ENCODE measurements at places on chromosomes 5 and 9.

- no peak for DNase-seq
Observed at GRCh38 chr5:140109018-140109758, 4.7 kb upstream of the PURA start.

DNA sequence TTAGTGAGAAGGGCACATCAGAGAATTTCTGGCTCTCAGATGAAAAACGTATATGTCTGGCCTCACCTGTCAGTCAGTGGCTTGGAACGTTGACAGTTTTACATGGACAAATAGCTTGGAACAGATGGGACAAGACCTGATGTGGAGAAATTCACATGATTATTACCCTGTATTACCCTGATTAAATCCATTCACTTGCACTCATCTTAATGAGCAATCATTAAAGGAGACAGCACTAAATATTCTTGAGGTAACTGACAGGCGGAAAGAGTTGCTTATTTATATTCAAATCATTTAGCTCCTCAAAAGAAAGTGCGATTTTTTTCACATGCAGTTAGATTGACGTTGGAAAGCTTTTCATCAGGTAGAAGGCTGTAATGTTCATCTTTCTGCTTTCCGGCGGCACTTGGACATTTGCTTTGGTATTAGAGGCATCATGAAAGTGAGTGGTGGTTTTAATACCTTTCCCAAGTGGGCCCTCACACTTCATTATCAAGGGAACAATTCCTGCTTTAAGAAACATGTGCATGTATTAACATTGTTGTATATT, 11.7 kb upstream of the TAS2R1 start:
- no peak for DNase-seq

DNA sequence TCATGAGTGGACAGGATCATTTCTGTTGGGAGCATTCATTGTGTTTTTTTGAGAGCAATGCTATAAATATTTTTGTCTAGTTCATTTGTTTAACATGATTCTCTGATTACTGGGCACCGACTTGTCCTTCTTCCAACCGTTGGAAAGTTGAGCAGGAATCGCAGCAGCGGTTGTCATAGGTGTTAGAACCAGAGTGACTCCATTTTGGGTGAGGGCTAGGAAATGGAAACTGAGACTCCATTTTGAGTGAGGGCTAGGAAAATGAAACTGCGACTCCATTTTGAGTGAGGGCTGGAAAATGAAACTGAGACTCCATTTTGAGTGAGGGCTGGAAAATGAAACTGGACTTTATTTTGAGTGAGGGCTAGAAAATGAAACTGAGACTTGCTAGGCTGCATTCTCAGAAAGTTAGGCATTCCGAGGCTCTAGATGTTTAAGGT, 100.6 kb downstream of the ICE1 start:
- no peak for DNase-seq

DNA sequence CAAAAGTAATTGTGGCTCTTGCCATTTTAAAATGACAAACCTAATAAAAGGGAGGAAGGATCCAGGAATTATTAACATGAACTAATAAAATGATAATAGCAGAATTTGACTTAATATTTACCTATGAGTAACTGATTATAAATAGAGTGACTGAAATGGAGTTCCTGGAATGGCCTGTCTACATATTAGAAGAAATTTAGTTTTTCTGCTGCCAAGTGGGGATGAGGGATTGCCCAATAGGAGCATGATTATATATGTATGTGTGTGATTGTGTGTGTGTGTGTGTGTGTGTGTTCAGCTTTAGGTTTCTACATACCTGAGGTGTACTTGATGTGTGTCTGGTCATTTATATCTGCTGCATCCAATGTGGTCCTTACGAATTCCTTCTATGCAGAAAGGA, 36.6 kb upstream of the ITGA1 start:
- no peak for DNase-seq

DNA sequence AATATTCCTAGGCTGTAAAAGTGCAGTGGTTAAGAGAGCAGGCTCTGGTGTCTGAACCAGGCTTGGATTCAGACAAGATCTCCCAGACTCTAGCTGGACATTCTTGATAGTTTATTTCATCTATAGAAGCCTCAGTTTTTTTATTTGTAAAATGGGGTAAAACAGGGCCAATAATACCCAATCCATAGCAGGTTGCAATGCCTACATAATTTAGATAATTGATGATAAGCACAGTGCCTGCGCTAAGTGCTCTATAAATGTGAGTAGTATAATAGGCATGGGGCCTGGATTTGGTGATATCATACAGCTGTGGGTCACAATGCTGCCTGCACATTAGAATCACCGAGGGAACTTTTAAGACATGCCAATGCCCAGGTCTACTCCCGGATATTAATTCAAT, 603.5 kb downstream of the ISL1 start:
- DNase-seq: no peak

GRCh38 chr9:98900244-98900643, 43.5 kb upstream of the COL15A1 start:
- DNase-seq: no peak

DNA sequence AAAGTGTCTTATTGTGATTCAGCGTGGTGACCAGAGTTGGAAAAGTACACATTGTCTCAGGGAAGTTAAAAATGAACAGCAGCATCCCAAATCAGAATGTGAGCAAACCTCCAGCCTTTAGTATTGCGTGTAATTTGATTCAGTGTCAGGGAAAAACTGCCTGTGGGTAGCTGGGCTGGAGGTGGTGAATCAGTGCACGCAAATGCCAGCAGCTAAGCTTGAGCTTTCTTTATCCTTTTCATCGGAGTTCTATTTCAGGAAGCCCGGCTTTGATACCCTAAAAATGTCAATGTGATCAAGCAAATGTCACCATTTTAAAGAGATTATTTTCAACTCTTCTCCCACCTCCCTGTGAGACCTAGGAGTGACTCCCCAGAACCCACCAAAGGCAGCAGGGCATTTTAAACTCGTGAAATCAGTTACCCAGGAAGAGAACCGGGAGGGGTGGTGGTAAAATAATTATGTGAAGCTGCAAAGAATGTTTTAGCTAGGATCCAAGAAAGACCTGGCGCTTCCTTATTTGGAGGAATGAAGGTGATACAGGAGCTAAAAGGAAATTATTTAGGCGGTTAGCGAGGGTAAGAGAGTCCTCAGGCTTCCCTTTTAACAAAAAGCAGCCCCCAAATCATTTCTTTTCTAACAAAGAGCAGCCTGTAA, 25.7 kb upstream of the C5orf47 start:
- DNase-seq: no peak

- no peak for DNase-seq
Observed at GRCh38 chr5:133015466-133015865, 10.9 kb downstream of the ZCCHC10 start.

DNA sequence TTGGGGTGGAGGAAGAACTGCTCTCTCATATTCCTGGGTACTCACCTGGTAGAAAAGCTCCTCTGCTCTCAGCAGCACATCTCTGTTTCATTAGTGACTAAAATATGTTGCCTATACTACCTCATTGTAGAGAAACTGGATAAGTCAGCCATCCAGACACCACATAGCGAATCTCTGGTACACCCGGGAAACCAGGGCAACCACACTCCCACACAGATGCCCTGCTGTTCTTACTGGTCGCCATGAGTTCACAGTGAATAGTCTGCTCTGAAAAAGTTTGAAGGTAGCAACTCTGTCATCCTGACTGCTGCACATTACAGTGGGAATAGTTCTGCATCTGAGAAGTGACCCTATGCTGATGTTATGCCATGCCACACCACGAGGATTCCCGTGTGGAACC, 135.0 kb downstream of the ENTREP1 start:
- no peak for DNase-seq

DNA sequence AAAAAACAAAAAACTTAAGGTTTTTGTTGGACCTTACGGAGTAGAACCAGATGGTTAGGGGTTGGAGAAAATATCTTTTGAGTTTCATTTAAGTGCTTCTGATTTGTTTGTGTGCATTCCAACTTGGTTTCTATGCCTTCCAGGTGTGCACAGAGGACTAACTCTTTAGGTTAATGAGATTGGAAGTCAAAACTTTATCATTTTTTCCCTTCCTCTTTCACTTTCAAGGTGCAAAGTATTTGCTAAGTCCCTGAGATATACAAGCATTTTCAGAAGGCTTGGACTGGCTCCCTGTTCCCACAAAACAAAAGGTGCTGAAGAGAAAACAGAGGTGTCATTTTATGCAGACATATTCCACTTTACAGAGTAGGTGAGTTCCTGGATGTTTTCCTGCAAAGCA, 30.3 kb upstream of the CER1 start:
- DNase-seq: no peak

DNA sequence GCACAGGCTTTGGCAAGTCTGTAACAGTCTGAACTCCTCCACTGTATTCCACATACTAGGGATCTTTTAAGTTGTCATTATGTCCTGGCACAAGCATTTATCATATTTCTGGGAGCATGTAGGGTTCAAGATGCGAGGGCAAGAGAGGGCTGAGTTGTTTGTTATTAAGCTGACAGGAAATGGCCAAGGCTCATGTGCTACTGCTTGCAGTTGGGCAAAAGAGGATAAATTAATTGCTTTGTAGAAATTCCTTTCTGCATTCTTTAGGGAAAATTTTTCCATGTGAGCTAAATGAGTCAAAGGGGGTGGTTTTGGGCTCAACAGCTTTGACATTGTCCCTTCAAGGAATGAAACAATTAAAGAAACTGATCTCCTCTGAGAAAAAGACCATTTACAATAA, 35.4 kb downstream of the DOCK8 start:
- no peak for DNase-seq

DNA sequence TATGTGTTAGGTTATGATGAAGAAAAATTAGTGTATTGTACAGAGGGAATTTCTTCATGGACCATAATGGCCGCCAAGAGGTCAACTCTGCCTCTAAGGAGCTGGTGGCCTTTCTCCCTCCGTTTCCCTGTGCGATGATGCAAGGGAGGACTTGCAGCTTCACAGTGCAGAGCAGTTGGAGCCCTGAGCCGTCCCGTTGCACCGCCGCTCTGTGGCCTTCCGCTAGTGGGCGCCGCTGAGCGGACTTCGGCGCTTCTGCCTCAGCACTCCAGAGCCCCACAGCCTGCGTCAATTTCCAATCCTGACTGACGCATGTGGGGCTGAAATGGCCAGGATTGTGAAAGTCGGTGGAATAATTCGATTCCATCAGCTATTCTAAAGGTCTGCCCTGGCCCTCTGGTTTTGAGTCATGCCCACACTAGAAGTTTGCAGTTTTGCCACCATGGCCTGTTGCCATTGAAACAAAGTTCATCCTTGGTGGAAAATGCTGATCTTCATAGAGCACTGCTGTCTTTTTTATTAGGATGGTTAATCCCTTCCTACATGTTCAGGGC, 22.7 kb upstream of the LECT2 start:
- DNase-seq: no peak

- DNase-seq: no peak
Observed at GRCh38 chr9:114416906-114417305, 29.1 kb upstream of the AKNA start.

- no peak for DNase-seq
Observed at GRCh38 chr5:88691945-88692868, 190.8 kb downstream of the MEF2C start.

GRCh38 chr5:131225282-131225974, 38.4 kb upstream of the CDC42SE2 start:
- no peak for DNase-seq

DNA sequence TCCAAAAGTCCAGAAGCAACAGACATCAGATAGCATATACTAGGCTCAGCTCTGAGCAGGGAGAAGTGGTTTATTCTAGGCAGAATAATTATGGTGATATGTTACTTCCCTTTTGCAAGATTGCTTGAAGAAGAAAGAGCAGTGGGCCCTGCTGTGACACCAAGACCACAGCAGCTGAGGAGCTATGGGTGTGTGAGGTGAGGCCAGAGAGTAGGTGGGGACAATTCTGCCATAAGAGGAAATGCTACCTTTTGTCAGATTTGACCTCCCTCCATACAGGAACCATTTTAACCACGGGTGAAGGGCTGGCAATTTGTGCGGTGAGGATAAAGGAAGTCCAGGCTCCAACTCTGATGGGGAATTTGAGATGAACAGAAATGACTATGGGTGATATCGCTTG, 51.3 kb downstream of the TNFSF15 start:
- DNase-seq: no peak

DNA sequence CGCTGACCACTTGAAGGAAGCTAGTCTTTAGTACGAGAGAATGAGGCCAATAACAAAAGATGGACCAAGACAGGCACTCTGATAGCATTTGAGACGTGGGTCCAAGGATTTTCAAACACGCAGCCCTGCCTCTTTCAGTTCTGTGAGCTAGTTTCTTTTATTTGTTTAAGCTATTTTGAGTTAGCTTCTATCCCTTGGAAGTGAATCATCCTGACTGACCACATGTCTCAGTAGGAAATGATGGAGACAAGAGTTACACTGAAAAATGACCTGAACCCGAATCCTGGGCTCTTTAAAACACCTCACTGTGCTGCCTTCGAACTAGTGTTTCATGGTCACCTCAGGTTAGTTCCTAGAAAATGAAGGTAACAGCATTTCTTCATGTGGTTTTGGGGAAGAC, 9.9 kb downstream of the TEK start:
- no peak for DNase-seq

DNA sequence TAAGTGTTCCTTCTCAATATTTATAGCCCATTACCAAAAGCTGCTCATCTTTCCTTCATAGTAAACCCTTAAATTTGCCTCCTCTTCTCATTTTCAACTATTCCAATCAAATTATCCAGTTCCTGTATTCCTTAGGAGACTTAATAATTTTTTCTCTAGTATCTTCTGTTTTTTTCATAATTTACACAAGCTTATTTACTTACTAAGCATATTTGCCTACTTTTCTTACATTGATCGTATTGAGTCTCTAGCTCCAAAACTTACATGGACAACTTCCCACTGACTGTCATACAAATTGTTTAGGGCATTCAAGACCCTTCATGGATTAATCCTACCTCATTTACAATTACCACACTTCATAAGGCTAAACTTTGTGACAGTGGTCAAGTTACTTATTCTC, 3.6 kb downstream of the CERT1 start:
- no peak for DNase-seq

- DNase-seq: no peak
Observed at GRCh38 chr9:102974530-102974929, 20.6 kb upstream of the CYLC2 start.

GRCh38 chr5:124519396-124519795, 227.0 kb downstream of the ZNF608 start:
- no peak for DNase-seq

GRCh38 chr5:143454936-143455516, 51.5 kb upstream of the NR3C1 start:
- no peak for DNase-seq

DNA sequence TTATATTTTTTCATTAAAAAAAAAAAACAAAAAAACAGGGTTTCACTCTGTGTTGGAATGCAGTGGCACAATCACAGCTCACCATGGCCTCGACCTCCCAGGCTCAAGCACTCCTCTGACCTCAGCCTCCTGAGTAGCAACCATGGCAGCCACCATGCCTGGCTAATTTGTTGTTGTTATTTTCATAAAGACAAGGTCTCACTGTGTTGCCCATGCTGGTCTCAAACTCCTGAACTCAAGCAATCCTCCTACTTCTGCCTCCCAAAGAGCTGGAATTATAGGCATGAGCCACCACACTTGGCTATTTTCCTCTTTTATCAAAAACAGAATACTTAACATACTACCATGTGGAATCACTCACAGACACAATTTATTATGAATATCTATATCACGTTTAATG, 46.7 kb downstream of the UBAP2 start:
- no peak for DNase-seq

GRCh38 chr5:91378752-91379211, 4.3 kb downstream of the ARRDC3 start:
- no peak for DNase-seq

Measured in type B pancreatic cell (in vitro differentiated cells).